ENCODE measurements at places on chromosomes 4 and X.

DNA sequence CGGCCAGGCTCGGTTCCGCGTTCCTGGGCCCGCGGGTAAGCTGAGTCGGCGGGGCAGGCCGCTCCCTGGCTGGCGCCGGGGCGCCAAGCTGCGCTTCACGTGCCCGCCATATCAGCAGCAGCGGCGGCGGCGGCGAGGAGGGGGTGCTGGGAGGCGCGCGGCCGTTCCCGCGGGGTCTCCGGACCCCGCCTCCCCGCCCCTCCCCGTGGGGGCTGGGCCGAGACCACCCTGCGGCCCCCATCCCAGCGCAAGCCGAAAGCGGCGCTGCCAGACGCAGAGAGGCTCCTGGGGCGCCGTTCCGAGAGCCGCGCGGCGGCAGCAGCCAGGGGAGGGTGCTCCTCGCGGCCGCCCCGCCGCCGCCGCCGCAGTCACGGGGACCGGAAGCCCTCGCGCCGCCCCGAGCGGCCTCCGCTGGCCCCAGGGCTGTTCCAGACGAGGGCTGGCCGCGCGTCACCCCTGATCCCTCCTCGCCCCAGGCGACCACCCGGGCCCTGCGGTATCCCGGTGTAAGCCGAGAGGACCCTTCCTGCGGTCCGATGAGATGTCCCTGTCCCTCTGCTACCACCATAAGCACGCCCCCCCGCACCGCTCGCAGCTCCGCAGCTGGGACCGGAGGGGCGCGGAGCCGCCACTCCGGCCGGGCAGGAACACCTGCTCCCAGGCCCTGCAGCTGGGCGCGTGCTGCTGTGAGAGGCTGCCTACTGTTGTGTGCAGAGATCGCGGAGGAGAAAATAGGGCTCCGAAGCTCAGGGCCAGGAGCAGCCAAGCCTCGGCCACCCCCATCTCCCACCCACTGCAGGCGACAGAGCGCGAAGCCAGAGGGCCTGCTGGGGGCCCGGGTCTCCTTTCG, 7.5 kb upstream of the BCOR start:
- no peak for DNase-seq

DNA sequence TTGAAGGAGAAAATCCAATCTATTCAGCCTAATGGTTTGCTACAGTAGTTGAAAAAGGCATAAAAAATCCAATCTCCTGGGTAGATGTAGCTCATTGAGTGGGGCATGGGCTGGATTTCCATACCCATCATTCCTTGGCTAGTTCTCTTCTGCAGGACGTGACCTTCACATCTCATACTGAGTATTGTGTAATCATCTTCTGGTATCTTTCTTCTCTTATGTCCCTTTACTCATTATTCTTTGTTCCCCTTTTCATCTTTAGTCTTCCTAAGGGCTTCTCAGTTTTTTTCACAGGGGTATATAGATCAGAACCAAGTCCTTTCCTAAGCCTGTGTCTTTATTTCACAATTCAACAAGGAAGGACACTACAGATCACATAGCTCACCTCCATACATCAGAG, 727.6 kb upstream of the MAGEB2 start:
- no peak for DNase-seq

- no peak for DNase-seq
Measured at GRCh38 chr4:174120446-174121295, 162.8 kb downstream of the FBXO8 start.

GRCh38 chr4:55173580-55173979, 48.2 kb upstream of the KDR start:
- DNase-seq, result no peak

DNA sequence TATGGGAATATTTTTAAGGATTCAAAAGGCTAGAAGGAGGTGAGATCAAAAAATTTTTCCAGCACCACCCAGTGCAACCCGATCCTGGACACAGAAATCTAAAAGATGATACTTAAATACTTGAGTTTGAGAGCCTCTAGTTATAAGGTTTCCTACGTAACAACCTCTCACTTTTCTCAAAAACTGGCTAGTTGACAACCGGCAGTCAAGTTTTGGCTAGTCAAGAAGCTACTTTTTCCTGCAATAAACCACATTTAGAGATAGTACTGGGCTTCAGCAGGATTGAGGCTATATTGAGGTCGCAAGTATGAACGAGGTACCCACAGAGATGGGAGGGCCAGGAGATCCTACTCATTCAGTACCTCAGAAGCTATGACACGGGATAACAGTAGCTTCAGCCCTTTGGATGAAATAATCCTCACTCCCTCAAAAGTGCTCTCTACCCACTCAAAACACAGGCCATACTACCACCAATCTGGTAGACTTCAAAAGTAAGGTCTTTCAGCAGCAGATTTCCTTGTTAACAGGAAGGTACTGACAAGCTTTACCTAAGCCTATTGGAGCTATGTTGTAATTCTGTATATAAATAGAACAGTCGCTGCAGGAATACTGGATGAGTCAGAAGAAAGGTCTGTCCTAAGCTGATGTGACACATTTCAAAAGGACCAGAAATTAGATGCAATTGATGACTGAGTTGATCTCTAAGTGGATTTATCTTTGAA, 1.5 kb upstream of the TSPAN5 start:
- no peak for DNase-seq

GRCh38 chr4:27366104-27366823, 505.6 kb downstream of the STIM2 start:
- no peak for DNase-seq

DNA sequence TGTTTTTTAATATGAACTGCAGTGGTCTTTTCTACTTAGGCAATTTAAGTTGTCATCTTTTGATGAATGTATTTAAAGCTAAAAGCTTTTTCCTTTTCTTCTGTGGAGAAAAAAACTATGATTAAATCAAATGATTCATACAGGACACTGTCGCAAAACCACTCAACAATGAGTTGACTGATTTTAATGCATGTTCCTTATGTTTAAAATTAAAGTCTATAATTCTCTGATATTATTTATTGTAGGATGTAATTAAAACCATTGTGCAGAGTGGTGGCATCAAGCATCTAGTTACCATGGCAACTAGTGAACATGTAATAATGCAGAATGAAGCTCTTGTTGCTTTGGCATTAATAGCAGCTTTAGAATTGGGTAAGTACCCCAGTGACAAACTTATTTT, 172.5 kb downstream of the RAP1GDS1 start:
- DNase-seq, result no peak

GRCh38 chr4:114038762-114039387, 59.4 kb upstream of the ARSJ start:
- DNase-seq, result no peak

DNA sequence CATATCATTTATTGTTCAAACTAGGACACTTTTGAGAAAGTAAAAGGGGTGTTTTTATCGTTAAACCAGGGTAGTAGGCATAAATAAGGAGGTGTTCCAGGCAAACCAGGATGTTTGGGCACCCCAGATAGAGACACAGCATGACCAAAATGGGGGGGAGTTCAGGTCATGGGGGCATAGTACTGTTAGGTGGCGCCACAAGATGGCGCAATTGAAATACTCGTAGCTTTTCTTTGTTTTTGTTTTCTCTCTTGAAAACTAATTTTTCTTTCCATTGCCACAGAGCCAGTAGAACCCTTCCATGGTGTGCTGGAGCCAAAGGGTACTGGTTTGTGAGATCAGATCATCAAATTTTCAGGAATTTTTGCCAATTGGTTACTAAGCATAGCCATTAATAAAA, 283.4 kb downstream of the BCOR start:
- no peak for DNase-seq

GRCh38 chrX:4935846-4936245, 1222.4 kb upstream of the PRKX start:
- no peak for DNase-seq

DNA sequence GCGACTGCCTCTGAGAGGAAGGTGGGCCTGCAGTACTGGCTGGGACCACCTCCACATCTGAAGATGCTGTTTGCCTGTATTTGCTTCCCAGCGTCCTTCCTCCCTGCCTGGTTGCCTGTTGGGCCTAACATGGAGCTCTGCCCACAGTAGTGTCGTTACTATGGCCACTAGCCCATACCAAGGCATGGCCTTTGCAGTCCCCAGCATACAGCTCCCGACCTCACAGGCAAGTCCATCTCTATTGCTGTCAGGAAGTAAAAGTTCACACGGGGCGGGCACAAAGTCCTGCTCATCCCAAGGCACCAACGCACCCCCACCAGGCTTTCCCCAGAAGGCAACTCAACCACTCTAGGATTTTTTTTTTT, 71.6 kb downstream of the MAML3 start:
- DNase-seq, result no peak

- no peak for DNase-seq
Measured at GRCh38 chrX:16160729-16161128, 6.6 kb upstream of the MAGEB17 start.

GRCh38 chr4:169047956-169048355, 37.9 kb upstream of the CBR4 start:
- DNase-seq, result no peak

DNA sequence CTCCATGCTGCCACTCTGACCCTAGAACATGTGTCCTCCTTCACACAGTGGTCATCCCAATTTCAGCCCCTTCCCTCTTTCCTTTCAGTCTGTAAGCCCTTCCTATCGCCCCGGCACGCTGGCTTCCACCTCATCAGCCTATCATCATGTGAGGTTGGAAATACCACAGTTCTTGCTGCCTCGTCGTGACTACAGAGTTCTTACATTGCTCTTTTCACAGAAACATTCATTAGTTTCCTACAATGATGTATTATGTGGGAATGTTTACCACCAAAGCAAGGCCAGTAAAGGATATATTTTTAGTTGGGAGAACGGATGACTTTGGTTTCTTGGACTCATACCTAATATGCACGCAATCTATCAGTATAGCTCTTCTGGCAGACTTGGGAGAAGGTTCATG, 169.5 kb upstream of the BOD1L1 start:
- no peak for DNase-seq

DNA sequence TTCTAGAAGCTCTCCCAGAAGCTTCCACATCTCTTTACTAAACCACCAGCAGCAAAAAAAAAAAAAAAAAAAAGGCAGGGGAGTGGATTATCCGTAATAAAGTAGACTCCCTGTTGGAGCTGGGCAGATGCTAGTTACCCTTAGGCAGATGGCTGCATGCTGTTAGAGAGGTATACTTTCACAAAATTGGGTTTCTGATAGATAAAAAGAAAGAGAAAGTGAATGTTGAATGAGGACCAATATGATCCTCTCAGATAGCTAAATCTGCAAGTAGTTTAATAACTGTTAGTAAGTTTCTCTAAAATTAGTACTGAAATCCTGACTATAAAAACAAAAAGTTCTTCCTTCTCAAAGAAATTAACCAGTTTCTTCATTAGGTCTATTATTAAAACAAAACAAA, 195.4 kb downstream of the ANAPC10 start:
- DNase-seq, result no peak

DNA sequence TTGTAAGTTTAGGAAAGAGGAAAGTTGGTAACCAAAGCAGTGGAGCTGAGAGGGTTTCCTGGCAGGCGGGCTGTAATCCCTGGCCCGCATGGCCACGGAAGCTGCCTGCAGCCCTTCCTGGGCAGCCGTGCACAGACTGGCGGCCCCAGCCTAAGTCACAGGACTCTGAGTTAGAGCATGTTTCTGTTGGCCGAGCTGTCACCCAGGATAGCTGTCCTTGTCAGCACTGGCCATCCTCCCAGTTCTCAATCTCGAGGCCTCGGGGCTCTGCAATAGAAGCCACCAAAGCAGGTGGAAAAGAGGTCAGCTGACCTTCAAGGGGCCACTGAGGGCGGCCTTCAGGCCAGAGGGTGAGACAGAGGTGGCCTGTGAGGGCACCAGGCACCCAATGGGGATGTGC, 20.5 kb downstream of the PNMA6E start:
- DNase-seq, result no peak

DNA sequence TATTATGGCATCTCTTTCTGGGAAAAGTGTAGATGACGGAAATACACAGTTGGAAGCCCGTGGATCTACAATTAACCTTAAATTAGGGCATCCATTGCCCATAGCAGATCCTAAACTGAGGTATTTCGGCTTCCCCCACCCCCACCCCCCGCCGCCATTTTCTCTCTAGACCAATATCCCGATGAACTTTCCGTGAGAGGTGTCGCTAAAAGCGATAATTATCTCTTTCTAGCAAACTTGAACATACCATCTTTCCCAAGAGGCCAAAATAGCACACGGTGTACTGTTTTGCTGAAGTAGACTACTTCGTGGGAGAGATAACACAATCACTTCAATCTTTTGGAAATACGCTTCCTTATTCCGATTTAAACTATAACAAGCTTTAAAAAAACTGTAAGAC, 554 bp downstream of the KLHL15 start:
- no peak for DNase-seq

DNA sequence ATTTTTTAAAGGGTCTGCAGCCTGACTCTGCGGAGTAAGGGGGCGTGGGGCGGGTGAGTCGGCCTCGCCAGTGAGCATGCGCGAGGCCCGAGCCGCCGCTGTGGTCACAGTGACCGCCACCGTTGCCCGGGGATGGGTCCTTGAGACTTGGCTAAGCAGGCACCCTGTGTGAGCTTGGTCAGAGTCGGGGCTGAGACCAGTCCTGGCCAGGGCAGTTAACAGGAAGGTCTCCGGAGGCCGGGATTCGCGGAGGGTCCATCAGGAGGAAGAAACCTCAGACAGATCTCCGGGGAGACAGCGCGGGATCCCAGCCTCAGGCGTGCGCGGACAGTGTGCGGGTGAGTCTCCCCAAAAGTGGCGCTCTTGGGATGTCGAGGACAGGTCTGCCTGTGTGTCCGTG, 1384.4 kb upstream of the PCDH10 start:
- no peak for DNase-seq

DNA sequence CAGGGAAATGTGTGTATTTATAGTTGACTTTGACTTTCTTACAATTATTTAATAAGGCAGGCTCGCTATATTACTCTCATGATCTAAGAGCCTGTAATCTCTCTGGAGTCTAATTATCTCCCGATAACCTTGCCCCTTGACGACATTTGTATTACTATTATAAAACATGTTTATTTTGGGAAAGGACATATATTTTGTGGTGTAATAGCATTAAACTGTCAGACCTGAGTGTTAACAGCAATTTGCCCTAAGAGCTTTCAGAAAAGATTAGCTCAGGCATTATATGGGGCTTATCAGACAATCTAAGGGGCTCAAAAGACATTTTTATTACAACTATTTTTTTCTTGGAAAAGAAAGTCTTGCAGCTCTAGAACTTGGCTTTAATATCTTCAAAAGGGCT, 427.9 kb upstream of the SLIT2 start:
- DNase-seq, result no peak

DNA sequence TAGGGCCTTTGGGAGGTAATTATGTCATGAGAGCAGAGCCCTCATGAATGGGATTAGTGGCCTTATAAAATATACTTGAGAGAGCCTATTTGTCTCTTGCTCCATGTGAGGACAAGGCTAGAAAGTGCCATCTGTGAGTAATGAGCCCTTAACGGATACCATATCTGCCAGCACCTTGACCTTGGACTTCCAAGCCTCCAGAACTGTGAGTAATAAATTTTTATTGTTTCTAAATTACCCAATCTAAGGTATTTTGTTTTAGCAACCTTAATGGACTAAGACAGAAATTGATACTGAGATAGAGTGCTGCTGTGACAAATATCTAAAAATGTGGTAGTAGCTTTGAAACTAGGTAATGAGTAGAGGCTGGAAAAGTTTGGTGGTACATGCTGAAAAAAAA, 285.0 kb upstream of the DIPK2B start:
- no peak for DNase-seq

GRCh38 chr4:152795891-152796290, 16.1 kb downstream of the ARFIP1 start:
- DNase-seq, result no peak

- DNase-seq, result peak; percentile 33
Measured at GRCh38 chrX:103310555-103311398, at the start of gene BEX2. Gene BEX2 (minus strand): TSS chrX:103310990. CDS start chrX:103309976, 1,014 bp downstream.

GRCh38 chrX:104522386-104522785, 43.6 kb upstream of the IL1RAPL2 start:
- DNase-seq, result no peak
